ENCODE measurements at places on chromosomes 4 and X.

GRCh38 chrX:28189011-28189410 lies 207.8 kb upstream of the DCAF8L1 start:
- no peak for DNase-seq

- no peak for DNase-seq
Observed at GRCh38 chr4:137535718-137536117, 3.4 kb upstream of the PCDH18 start.

DNA sequence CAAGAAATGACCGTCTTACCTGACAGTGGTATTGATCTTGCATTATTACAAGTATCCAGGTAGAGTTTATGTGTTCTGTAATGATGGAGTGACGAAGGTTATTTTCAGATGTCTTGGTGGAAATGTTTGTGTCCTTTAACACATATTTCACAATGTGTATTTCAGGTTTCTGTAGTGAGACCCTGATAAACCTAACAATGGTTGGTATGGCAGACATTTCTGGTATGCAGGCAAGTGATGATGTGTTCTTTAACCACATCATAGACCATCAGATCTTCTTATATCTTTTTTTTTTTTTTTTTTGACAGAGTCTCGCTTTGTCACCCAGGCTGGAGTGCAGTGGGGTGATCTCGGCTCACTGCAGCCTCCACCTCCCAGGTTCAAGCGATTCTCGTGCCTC lies 14.6 kb upstream of the ATXN3L start:
- DNase-seq, result no peak

GRCh38 chrX:78378476-78379115 lies 51.2 kb upstream of the CYSLTR1 start:
- no peak for DNase-seq

DNA sequence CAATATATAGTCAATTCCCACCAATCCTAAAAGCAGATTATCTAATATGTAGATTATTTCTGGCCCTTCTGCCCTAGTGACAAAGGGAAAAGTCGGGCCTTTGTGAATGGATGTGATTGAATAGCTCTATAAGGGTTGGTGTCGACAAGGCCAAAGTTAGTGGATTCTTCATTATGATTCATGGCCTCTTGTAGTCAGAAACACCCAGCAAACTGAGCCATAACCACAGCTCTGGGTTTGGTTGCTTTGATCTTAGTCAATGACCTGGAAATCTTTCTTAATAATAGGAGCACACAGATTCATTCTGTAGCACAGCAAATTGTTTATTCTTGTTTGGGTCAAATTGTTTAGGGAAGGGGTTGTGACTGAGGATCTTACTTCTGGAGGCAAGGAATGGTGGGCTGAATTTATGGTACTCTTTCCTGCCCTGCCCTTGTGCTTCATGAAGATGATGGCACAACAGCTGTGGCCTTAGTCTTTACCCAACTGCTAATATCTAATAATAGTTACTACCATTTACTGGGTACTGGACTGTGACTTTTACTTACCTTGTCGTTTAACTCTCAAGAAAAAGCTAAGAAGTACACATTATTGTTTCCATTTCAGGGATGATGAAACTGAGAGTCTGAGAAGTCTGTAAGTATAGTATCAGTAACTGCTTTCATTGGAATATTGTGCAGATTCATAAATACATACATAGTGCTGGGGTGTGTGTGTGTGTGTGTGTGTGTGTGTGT lies 74.0 kb downstream of the AFF2 start:
- DNase-seq, result no peak

GRCh38 chrX:8579602-8580001 lies 115.0 kb downstream of the VCX3B start:
- DNase-seq, result no peak

GRCh38 chr4:51835855-51836254 lies 7.1 kb upstream of the DCUN1D4 start:
- DNase-seq, result no peak

DNA sequence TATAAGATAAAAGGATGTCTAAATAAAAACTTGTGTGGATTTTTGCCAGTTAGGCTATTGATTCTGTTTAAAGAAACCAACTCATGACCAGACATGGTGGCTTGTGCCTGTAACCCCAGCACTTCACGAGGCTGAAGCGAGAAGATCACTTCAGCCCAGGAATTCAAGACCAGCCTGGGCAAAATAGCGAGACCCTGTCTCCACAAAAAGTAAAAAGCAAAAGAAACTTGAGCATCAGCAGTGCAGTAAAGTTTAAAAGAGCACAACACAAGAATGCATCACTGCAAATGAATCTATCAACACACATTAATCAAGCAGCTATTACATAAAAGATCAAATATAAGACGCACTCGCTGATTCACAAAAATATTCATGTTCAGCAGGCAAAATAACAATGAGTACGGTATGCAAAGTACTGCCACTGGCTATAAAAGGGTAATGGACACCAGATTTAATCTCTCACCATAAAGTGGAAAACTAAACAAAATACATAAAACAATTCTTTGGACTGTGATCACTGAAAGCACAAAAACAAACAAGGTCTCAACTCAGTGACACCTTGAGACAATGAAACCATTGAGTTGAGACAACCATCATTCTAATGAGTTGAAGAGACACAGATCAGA lies 41.3 kb downstream of the LRBA start:
- DNase-seq, result no peak

GRCh38 chrX:3994315-3994714 lies 280.9 kb upstream of the PRKX start:
- no peak for DNase-seq

GRCh38 chrX:43940816-43941474 lies 32.2 kb downstream of the NDP start:
- DNase-seq, result no peak

GRCh38 chr4:2417765-2418649 lies at the start of gene ZFYVE28:
Gene ZFYVE28 (minus strand): TSS chr4:2418645. CDS start chr4:2418323, 322 bp downstream.
- no peak for DNase-seq

DNA sequence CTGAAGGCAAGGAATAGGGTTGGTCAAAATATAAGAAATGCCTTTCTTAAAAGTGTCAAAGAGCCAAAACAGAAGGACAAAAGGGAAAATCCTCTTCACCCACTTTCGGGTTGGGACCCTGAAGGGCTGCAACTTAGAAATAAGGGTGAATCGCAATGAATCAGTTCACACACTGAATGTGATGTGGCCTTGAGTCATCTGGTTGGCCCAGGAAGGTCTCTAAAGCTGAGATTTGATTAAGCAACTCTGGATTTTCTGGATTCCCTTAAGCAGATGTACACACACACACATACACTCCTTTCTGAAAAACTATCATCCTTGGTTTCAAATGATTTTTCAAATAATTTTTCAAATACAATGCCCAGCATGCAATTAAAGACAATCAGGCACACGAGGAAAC lies 13.1 kb downstream of the TAB3 start:
- no peak for DNase-seq

DNA sequence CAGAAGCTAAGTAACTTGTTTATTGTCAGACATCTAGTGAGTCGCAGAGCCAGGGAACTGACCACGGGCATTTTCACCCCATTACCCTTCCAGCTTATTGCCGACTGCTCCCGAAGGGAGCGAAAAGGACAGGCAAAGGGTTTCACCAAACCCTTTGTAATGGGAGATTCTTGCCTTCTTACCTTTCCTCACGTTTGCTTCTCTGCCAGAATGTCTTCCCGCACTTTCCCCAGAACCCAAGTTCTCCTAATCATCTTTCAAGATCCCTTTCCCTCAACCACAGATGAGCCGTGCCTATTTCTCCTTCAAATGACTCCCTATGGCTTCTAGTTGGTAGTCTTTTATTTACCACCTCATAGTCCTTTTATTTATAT lies 520 bp upstream of the SRP72 start:
- DNase-seq, result no peak

- no peak for DNase-seq
Observed at GRCh38 chrX:118459494-118459893, 36.1 kb upstream of the DOCK11 start.

DNA sequence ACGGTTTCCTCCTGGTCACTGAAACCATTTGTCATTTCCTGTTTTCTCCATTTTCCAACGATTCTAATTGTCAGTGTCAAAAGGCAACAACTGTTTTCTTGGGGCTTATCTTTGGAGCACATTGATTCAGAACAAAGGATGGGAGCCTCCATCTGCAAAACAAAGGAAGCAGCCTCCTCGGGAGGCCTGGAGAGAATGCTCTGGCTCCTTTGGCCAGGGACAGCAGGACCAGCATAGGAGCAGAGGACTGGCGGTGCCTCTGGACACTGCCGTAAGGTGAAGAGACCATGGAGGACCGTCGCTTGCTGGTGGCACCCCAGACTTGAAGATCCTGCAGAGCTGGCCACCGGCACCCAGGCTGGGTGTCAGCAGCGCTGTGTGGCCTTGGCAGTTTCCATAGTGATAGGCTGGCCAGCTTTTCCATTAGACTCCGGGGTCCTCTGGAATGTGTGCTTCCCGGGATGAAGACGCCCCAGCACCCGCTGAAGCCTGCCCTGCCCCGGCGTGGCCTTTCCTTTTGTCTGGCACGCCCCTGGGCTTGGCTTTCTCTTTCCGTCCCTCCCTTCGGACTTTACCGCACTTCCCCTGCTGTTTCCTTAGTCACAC lies 61.1 kb upstream of the MTM1 start:
- DNase-seq, result no peak

DNA sequence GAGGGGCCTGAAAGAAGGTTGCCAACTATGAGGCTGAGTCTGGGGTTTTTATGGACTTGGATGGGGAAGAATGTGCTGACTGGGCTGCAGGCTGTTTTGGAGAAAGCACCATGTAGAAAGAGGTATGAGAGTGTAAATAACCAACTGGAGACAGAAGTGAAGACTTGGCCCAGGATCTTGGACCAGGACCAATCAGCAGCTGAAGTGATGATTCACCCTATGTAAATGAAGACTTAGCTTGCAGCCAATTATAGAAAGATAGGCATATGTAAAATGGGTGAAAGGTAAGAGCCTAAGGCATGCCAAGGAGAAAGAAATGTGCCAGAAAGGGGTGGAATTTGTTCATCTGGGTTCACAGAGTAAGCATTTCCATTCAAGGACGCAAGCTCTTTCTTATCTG lies 856.7 kb upstream of the PRKX start:
- DNase-seq, result no peak

GRCh38 chr4:184544788-184545409 lies 70.5 kb upstream of the IRF2 start:
- no peak for DNase-seq

DNA sequence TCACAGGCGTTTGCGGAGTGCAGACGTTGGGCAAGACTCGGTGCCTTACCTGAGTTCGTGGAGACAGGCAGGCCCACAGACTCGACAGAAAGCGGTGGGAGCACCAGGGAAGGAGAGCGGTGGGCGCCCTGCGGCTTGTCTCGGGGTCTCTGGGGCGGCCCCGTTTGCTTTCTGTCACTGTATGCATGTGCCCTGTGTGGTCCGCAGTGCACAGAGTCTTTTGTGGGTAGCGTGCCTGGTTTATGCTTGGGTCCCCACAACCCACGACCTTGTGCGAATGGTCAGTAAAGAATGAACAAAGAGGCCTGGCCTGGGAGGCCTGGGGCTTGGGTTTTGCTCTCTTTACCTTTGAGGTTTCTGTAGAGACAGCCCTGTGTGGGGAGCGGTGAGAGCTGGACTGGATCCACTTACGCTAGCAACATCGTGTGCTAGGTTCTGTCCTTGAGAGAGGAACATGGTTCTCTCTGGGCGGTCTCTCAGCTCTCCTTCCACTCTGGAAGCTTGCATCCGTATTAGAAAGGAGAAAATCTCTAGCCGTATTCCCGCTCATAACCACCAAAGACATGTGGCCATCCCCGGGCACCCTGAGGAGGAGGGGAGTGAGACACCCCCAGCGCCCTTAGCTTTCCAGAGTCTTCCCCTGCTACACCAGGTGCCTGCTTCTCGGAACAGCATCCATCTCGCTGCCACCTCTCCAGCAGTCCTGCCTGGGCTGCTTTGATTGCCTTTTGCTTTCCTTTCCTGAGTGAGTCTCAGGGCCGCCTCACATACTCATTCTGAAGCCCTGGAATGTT lies 1.2 kb downstream of the TADA2B start:
- DNase-seq, result no peak

- no peak for DNase-seq
Observed at GRCh38 chr4:174259580-174259979, 23.9 kb downstream of the FBXO8 start.

Data from NCI-H1048 (cell line).